ENCODE measurements at places on chromosomes 7 and 10.

DNA sequence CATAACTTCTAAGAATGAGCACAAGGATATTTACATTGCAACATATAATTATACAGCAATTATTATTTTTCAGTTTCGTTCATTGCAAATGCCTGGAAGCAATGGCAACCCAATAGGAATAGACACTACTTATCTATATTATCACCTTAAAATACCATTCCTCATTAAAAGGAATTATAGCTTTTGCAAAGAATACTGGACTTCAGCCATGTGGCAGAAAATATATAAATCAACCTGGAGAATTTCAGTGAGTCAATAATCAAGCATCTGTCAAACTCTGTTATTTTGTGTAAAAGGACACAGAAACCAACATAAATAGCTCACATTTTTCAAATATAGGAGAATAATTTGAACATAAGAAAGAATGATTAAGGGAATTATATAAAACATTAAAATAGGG lies 96.1 kb upstream of the SEMA3C start:
- DNase-seq, result no peak

- DNase-seq, result no peak
Observed at GRCh38 chr10:14074062-14074884, 256.5 kb downstream of the FRMD4A start.

DNA sequence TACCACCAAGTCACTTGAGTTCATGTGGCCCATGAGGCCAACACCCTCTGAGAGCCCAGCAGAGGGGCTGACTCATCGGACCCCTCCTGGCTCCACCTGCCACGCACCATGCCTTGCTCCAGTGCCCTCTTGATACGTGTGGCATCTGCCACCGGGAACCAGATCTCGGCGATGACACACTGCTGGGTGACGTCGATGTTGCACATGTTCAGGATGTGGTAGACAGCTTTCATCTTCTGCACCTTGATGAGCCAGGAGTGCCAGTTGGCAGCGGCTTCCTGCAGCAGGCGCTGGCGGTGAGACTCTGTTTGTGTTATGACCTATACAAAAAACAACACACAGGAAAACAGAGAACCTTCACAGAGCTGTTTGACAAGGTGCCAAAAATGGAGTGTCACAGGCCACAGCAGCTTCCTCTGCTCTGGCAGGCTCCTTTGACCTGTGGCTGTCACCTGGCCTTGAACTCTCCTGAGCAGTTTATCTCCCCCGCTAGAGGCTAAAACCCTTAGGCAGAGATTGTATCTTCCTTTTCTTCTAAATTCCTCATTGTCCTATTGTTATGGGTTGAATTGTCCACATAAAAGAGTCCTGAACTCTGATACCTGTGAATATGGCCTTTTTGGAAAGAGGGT lies 45.2 kb upstream of the TMEM213 start:
- DNase-seq, result no peak

- peak; percentile 72 for DNase-seq
Observed at GRCh38 chr7:123367484-123368122, 166.8 kb downstream of the IQUB start.

- no peak for DNase-seq
Observed at GRCh38 chr10:79367426-79368189, 20.3 kb downstream of the PPIF start.

GRCh38 chr7:117087639-117088396 lies 134.5 kb downstream of the ST7 start:
- no peak for DNase-seq

DNA sequence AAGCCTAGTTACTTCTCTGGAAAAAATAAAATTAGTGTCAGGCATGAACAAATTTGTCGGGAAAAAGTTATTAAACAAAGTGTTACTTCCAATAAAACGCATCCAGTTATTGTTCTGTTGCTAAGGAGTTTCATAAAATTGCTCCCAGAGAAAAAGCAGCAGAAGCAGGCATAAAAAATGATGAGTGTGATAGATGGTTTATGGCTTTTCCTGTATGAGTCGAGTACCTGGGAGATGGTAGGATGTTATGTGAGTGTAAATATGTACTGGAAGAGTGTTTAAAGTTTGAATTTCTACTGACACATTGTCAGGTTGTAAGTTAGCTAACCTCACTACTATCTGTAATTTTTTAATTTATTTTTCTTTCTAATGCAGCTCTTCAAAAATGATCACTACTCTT lies 390.7 kb downstream of the ARL4A start:
- no peak for DNase-seq

DNA sequence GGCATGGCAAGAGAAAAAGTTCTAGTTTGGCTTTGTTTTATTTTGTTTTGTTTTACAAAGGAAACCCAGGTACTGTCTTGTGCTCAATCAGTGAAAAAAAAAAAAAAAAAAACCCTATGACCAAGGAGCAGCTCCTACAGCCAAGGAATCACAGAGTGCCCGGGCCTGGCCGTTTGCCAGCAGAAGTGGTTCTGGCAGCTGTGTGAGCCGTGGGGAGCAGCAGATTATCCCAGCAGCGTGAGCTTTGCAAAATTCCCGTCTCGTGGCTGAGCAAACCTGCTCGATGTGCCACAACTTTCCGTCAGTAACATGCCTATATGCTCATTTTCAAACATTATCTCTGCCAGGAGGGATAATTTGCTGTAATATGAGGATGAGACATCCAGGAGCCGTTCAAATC lies 293.7 kb downstream of the POU6F2 start:
- peak; percentile 79 for DNase-seq

Data from D341Med (cell line).